Activated T-helper 1 cell treated with anti-CD3 and anti-CD28 coated beads, Interleukin-2, amount 50 U/mL, for 16 hours (primary cell): ENCODE measurements at places on chromosomes 5 and 9.

DNA sequence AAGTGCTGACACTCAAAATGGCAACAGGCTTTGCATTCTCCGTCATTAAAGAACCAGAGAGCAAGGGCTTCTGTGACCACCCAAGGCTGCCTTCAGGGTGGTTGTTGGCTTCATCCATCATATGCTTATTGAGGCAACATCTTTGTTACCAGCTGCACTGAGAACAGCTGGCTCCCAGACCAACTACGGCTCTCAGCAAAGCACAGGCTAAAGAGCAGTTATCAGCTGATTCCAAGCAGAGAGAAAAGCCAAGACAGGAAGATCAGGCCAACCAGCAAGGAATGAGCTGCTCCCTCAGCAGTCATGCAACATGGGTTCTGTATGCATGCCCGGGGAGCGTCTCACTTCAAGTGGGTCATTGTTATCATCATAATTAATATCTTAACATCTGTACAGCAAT, 358.9 kb downstream of the ACTL7B start:
- no peak for DNase-seq

DNA sequence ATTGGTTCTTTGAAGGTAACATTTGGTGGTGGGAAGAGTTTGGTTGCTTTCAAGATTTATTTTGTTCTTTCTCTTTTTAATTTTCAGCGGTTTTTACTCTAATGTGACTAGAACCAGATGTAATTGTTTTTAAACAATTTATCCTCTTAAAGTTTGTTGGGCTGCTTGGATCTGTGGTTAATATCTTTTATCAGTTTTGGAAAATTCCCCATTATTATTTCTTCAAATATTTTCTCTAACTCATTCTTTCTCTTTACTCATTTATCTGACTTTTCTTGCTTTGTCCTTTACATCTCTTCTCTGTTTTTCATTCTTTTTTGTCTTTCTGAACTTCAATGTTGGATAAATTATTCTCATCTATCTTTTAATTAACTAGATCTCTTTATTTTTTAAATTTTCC, 29.9 kb downstream of the FCHO2 start:
- no peak for DNase-seq

GRCh38 chr9:87081503-87081902, 134.2 kb upstream of the GAS1 start:
- DNase-seq, result no peak

DNA sequence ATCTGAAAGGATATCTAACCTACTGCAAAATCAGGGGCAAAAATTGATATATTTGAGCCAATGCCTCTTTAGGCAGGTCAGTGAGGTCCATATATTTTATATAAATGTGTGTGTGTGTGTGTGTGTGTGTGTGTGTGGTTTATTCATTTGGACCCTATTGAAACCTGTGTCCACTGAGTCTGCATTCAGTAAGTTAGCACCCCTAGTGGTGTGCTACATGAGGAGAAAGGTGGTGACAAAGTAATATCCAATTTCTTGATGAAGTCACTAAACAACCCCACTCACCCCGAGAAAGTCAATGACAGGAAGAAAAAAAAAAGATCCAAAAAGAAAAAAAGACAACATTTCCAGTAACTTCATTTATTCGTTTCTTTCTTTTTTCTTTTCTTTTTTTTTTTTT, 4.1 kb downstream of the FBXW11 start:
- DNase-seq, result no peak

- no peak for DNase-seq
These were observed 202.6 kb downstream of the ZSWIM6 start for GRCh38 chr5:61534481-61535267.

GRCh38 chr9:113474360-113475028, 11.0 kb downstream of the RGS3 start:
- DNase-seq, result no peak

DNA sequence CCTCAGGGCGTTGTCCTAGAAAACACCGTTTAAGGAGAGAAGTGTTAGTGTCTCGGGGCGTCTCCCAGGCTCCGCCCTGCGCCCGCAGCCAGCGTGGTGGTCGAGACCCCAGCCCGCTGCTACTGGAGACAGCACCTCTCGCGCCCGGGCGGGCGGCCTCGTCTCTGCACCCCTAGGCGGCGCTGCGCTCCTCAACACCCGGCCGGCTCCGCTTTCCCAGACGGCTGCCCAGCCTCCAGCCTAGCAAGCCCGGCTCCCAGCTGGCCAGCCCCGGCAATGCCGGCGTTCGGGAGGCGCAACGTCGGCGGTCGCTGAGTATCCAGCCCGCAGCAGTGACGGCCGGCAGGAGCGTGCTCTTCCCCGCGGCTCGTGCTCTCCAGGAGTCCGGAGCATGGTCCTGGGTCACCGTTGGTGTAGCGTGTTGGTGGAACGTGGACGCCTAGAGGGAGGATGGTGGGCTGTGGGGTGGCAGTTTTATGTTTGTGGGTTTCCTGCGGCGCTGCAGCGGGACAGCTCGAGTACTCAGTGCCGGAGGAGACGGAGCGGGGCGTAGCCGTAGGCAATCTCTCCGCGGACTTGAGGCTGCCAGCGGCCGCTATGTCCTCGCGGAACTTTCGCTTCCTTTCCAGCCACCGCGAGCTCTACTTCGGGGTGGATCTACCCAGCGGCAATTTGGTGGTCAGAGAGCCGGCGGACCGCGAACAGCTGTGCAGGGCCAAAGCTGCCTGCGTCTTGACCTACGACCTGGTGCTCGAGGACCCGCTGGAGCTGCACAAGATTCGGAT, 536 bp downstream of the PCDHAC1 start:
- DNase-seq, result no peak

DNA sequence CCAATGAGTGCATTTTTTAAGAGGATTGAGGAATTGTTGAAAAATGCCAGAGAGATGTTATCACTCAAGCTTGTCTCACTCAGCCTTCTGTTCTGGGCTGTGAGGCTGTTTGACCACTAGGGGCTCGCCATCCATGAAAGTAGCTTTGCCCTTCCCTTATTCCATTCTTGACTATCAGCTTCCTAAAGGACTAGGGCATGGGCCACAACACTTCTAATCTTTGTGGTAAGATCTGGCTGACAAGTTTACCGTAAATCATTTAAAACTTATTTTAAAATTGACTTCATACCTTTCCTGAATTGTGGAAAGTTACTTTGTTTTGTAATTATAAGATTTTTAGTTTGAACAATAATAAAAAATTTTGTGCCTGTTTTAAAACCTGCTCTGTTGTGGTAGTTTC, 49.5 kb downstream of the TJP2 start:
- no peak for DNase-seq

GRCh38 chr5:120958877-120959485, 494.9 kb downstream of the PRR16 start:
- no peak for DNase-seq

DNA sequence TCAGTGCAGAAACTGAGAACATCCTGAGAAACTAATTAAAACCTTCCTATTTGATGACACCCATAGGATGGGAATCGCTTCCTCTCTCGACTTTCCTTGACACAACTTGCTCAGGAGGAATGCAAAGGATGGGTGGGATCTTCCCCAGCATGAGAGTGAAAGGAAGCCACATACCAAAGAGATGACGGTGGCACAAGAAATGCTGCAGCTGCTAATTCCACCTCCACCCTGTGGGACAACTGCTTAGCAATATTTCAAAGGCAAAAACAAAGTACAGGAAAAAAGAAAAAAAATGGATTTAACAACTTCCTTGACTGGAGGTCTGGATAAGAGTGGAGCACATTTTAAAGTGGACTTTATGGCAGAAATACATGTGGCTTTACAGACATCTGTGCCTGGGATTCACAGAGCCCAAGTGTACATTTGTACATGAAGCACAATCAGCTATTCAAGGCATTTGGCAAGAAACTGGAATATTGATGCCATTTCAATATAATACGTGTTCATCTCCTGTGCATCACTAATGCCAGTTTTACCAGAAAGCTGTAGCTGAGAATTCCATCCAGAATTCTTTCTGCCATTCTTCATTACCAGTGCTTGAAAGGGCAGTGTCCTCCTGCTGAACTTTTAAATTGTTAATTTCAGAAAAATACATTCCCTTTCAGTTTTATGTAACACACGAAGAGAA, 359.2 kb upstream of the ACTBL2 start:
- no peak for DNase-seq

DNA sequence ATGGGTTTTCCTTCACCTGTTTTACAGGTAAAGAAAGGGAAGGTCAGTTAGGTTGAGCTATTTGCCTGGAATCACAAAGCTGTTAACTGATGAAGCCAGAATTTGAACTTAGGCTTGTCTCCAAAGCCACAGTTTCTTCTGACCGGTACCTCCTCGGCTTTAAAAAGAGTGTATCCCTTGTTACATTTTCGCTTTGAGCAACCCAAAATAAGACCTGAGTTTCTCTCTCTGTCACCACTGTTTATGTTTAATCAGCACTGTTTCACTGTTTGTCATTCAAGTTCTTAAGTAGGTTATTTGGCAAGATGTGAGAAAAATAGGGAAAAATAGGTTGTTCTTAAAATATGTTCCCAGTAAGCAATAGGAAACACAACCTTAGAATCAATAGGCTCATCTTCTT, 84.6 kb downstream of the VCAN start:
- DNase-seq, result no peak

GRCh38 chr5:132447196-132447595, 43.4 kb downstream of the IRF1 start:
- DNase-seq, result no peak

DNA sequence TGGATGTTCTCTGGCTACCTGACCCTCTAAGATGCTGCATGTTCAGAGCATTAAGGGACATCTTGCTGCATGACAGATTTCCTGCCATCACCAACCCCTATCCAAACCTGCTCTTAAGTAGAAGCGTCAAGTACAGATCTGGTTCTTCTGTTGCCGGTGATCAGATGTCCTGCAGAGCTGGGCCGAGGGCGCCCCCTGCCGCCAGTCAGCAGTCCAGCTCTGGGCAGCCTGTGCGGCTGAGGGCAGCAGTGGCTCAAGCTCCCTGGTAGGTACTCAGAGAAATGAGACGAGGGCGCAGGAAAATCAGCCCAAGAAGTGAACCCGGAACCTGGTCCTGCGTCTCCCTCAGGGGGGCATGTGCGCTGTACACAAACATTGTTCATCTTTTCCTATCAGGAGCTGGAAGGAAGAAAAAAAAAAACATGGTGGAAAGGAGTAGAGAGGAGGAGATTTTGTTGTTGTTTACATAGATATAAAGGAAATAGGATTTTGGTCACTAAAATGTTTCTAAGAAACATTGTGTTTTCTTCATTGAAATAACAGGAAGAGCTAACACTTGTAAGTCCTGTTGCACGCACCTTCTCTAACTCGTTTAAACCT, 95.8 kb downstream of the CFAP90 start:
- DNase-seq, result no peak

GRCh38 chr5:141883184-141883891, 5.1 kb upstream of the PCDH1 start:
- DNase-seq, result no peak

DNA sequence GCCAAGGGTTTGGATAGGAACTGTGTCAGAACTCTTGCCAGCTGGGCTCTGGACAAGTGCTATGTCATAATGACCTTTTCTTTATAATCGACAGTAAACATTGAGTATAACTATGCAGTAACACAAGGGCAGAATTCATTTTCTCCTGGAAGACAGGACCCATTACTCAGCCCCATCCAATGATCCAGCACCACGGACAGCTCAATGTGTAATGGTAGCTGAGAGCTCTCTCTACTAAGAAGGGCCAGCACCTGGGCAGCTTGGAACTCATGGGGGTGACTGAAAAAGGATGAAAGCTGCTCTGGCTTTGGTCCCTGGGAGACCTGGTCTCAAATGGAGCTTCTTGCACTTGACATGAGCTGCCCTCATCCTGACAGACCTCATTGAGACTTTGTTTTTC, 347.8 kb downstream of the TRIM32 start:
- DNase-seq, result no peak

- DNase-seq, result no peak
These were observed 668.4 kb upstream of the CDH9 start for GRCh38 chr5:27706832-27707231.

DNA sequence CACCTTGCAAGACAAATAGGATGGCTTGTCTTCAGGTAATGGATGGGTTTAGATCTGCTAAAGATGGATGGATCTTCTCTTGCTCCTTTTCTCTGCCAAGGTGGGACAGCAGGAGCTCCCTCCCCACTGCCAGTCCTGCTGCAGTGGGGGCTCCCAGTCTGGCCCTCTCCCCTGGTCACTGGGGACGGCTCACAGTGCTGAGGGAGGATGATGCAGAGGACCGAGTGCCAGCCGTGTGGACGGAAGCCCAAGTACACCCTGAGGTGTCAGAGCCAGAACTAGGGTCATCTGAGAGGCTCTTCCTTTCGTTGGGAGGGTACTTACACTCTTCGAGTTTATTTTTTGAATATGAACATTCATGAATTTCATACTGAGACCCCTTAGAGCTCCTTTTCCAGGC, 5.7 kb downstream of the CCDC69 start:
- no peak for DNase-seq

DNA sequence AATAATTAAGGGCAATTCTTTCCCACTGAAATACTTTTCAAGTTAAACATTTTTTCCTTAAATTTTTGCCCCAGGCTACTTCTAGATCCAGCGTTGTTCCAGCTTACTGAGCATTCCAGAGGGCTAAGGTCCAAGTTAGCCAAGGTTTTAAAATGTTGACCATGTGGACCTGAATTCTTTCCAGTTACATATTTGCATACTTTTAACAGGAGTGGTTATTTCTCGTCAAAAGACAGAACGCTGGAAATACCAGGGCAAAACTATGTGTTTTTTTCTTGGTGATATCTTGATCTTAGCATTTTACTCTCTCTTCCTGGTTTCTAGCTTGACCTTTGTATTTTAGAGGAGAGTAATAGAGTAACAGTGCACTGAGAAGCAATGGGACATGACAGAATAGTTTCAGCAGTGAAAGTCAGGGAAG, 32.8 kb downstream of the TMC1 start:
- no peak for DNase-seq

GRCh38 chr5:121239951-121240350, 611.7 kb upstream of the FTMT start:
- DNase-seq, result no peak

DNA sequence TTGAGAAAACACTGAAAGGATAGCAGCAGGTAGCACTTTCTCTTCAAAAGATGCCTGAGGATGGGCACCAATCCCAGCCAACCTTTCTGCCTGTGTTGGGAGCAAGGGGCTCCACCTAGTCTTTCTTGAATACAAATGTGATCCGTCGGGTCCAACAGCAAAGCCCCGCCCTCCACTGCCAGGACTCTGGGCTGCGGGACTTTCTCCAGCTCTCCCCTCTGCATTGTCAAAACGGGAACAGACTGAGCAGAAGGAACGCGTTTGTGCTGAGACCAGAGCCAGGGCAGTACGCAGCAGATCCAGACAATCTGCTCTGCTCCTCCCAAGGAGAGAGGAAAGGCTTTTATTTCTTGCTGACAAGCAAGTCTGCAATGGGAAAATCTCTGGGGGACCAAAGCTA, 139.7 kb downstream of the SEC61B start:
- DNase-seq, result no peak

DNA sequence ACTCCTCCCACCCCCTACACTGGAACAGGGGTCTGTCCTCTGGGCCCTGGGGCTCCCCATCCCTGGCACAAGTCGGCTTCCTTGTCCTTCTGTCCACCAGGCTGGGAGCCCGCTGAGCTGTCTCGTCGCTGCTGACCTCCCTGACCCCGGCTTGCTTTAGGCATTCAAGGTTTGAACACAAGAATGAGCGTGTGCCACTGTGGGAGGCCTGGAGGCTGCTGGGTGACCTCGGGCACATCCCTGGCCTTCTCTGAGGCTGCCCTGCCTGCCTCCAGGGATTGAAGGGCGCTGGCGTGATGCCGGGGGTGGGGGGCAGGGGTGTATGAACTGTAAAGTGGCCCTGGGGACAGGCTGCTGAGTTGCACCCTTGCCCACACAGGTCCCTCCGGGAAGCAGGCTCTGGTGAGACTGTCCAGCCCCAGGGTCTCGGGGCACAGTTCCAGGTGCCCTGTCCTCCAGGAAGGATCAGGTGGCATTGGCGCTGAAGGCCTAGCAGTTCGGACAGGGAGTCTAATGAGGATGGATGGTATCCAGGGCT, 18.2 kb downstream of the FIBCD1 start:
- DNase-seq, result no peak

- no peak for DNase-seq
These were observed 254.6 kb downstream of the FSTL4 start for GRCh38 chr5:133357758-133358157.
